ENCODE measurements at places on chromosomes 1 and 21. TPM values are rescaled to one million over a fixed set of nuclear protein-coding genes. Genes with fewer than 3 reads are reported as not detected.

Gene KLF17
- total RNA-seq: not detected

Gene OR2W3
- not detected for total RNA-seq

Gene PYGO2
- 15.4 TPM for total RNA-seq

Gene CFAP74
- total RNA-seq: 0.07 TPM

Gene OR2T8
- not detected for total RNA-seq

Gene CLDN17
- total RNA-seq: 1.4 TPM

Gene INTS11
- total RNA-seq: 66.1 TPM

Gene ACTN2
- total RNA-seq: not detected

Gene ILF2
- total RNA-seq: 88.2 TPM
